Chondrocyte (in vitro differentiated cells): ENCODE measurements at places on chromosomes 1 and 21.

DNA sequence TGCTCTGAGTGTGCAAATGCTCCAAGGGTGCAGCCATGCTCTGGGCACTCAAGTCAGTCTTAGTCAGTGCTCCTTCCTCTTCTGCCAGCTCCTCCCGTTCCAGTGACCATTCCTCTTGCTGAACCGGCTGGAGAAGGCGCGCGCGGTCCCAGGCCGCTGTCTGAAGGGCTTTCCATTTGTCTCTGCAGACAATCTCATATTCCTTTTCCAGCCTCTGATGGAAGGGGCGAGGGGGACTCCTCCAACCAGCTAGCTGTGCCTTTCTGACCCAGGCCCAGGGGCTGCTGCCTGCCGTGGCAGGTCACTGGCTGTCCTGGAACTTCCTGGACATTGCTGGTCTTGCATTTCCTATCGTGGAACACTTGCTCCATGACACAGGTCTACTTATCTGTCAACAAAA, 67.5 kb downstream of the RIPK4 start:
- no peak for DNase-seq

DNA sequence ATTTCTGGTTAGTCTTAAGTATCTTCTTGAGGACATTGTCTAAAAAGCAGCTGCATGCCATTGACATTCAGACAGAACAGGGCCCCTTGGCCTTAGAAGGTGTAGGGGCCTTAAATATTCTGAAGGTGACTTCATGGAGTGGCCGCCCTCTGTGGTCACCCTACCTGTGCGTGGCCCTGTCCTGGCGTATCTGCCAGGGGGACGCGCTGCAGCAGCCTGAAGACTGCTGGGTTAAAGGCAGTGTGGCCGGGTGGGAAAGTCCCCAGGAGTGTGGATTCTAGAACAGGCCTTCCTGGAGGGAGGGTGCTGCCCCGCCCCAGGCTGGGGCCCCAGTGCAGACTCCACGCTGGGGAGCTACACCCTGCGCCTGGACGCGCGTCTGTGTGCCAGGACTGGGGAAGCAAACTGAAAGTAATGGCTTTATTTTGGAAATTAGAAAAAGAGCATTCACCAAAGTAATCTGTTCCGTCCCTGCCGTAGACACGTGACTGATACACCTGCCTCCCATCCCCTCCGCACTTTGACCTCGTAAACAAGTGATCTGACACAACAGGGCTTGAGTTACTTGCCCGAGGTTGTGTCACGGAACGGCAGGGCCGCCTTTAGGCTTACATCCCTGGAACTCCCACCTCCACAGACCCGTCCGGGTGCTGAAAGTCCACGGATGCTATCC, 1.8 kb downstream of the AGPAT3 start:
- DNase-seq, result peak; percentile 59

- peak; percentile 47 for DNase-seq
Measured at GRCh38 chr1:53601031-53601745, 137.8 kb downstream of the GLIS1 start.

DNA sequence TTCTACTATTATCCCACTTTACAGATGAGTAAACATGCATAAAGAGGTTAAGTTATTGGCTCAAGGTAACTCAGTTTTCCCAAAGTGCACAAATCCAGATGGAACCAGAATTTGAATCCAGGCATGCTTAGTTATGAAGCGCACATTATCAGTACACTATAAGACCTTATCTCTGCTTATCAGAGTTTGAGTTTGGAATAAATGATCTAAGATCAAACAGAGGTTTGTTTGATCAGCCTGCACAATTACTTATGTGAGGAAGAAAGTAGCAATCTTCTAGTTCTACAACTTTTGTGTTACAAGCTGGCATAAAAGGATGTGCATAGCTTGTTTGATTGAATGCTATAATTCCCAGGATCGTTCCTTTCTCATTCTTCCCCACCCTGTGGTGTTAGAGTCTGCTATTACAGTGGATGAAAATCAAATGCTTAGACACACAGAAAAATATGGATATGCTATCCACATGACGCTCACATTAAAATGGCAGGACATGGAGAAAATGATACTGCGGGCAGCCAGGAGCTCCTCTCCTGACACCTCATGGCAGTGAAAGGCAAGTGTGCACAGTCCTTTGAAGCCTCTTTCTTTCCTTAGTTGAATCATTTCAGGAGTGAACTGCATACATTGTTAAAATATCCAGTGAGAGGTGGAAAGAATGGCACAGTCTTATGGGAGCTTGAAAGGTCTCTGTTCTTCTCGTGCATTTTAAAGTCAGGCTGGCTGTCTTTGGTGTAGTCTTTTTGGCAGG, 23.9 kb upstream of the PBX1 start:
- no peak for DNase-seq

- no peak for DNase-seq
Measured at GRCh38 chr21:36902793-36903192, 63.7 kb downstream of the HLCS start.

DNA sequence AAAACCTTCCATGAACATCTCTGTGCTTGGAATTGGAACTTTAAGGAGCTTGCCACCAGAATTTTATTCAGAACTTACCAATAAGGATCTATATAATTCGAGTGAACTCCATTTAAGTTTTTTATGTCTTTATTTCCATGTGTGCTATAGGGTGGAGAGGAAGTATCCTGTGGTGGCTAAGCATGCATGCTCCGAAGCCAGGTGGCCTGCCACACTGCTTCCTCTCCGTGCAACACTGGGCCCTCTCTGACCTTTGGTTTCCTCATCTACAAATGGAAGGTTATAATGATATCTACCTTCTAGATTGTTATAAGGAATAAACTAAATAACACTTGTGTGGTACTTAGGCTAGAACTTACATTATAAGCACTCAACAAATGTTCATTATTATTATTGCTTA, 382.1 kb downstream of the PTPRC start:
- DNase-seq, result no peak

GRCh38 chr1:228494044-228494353, 6.8 kb downstream of the RNF187 start:
- no peak for DNase-seq

GRCh38 chr1:172630056-172630818, 28.7 kb upstream of the FASLG start:
- DNase-seq, result no peak

DNA sequence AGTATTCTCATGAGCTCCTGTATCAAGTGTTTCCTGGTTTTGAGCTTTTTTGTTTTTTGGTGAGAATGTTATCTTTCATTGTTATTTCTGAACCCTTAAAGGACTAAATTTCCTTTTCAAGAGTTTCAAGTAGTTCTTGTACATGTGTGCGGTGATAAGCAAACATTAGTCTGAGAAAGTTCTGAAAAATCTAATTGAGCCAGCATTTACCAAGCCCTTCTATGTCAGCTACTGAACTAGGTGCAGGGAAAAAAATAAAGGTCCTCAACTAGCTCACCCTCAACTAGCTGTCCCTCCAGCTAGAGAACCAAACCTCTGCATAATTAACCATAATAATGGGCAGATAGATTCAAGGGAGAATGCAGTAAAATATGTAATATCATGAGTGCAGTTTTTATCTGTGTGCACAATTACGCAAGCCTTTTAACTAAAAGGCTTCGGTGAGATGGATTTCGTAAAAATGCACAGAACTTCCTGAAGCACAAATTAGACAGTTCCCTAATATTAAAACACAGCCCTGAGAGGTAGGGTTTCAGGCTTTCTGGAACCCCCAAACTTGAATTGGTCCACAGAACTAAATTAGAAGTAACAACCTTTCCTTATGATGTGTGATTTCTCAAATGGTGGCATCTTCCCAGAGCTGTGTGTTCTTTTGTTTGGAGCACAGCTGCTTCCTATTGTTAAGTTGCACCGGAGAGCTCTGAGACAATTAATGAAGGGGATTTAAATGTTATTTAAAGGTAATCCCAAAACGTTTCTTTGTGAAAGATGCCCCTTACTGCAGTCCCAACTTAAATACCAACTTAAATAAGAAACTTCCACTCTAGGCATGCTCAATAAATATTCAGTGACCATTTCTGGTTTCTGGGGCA, 165.8 kb downstream of the NFIA start:
- no peak for DNase-seq

DNA sequence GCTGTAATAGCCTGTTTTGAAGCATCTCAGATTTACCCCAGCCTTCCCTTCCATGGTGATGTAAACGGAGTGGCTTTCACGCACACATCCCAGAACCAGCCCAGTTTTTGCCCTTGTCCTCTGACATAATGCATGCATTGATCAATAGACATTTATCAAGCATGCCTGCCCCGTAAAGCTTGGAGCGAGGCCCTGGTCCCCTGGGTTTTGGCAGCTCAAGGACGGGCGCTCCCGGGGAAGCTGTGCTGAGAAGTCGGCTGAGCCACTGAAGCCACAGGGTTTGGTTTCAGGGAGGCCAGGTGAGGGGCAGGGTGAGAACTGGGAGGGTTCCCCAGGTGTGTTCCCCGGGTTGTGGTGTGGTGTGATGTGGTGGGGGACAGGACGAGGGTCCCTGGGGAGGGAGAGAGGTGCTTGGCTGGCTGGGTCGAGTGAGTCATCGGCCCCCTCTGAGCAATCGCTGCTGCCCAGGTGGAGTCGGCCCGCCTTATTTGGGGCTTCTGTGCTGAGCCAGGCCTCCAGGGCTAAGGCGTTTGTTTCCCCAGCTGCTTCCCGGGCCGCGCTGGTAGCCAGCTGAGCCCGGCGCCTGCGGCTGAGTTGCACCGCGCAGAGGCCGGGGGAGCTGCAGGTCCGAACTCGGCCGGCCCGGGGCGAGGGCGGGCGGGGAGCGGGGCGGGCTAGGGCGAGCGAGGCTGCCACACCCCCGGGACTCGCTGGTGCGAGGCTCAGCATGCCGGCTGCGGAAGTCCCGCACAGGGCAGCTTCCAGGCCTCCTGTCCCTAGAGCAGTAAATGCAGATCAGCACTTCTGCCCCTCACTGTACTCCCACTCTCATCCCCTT, 23.6 kb downstream of the ATP2B4 start:
- no peak for DNase-seq

GRCh38 chr1:89608984-89609725, 23.8 kb upstream of the LRRC8C start:
- no peak for DNase-seq

GRCh38 chr1:82606546-82606945, 805.8 kb downstream of the ADGRL2 start:
- no peak for DNase-seq

GRCh38 chr21:25752416-25752815, 17.6 kb downstream of the GABPA start:
- no peak for DNase-seq

GRCh38 chr1:42930178-42931107, 28.2 kb downstream of the SLC2A1 start:
- no peak for DNase-seq
